ENCODE measurements at places on chromosomes 6 and 20.

DNA sequence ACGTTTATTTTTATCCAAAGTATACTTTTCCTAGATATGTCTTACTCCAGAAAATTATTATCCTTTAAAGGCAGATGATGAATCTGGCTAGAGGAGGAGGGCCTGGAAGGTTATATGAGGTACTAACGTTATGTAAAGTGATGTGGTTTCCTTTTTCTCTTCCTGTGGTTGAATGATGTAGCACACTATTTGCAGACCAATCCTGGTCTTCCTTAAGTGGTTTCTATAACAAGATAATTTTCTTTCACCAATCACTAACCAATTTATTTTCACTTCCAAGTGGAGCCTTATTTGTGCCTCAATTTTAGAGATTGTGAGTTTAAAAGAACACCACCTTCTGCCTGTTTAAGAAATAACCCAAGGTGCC, 154.6 kb upstream of the SOX4 start:
- DNase-seq, result no peak

GRCh38 chr6:73418081-73418741, 23.6 kb downstream of the DDX43 start:
- no peak for DNase-seq

DNA sequence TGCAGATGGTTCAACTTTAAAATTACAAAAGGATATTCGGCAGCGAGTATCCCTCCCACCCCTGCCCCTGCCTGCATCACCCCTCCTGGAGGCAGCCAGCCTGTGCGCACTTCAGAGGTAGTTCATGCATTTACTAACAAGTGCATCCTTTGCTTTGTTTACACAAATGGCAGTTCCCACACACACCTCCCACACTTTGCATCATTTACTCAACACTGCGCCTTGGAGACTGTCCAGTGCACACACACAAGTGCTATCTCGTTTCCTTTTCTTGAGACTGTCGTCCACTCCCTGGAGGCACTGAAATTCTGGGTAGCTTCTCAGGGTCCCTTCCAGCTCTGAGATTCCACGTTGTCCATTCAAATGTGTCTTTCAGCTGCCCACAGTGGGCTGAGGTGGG, 53.1 kb upstream of the VSX1 start:
- no peak for DNase-seq

GRCh38 chr6:36349240-36349639, 12.6 kb upstream of the BNIP5 start:
- no peak for DNase-seq

Data from activated CD4-positive, alpha-beta T cell treated with anti-CD3 and anti-CD28 coated beads for 4 hours (primary cell).